ENCODE measurements at places on chromosomes 13 and 19. TPM values are rescaled to one million over a fixed set of nuclear protein-coding genes. Genes with fewer than 3 reads are reported as not detected.

DNA sequence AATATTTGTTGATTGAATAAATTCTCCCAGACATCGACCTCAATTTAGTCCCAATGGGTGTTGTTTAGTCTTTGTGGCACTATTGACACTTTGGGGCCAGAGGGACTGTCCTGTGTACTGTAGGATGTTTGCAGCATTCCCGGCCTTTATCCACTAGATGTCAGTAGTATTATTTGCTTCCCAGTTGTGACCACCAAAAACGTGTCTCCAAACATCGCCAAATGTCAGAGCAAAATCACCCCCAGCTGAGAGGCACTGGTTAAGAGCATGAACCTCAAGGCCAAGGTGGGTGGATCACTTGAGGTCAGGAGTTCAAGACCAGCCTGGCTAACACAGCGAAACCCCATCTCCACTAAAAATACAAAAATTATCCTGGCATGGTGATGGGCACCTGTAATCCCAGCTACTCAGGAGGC is 15.4 kb downstream of the NLRP12 start:
- H3K27ac ChIP-seq, result no peak overlapping the region
- H3K4me1 ChIP-seq, result no peaks in the 10 kb centered on the region
- no peak overlapping the region for H3K4me3 ChIP-seq
- no peak for DNase-seq
- no peaks in the 10 kb centered on the region for H3K27me3 ChIP-seq

DNA sequence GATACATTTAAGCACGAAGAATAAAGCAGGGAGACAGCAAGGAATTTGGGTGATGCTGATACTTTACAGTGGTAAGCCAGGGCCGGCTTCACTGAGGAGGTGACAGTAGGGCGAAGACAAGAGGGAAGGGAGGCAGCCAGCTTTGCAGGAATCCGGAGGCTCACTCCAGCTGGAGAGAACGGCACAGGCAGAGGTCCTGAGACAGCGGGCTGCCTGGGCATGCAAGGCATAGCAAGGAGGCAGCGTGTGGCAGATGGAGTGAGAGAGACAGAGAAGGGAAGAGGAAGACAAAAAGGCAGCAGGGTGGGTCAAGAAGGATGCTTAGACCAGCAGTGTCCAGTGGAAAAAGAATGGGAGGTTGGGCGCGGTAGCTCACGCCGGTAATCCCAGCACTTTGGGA is 83.2 kb upstream of the WASF3 start:
- H3K36me3 ChIP-seq, result no peaks in the 10 kb centered on the region
- no peak overlapping the region for H3K27ac ChIP-seq
- H3K4me3 ChIP-seq, result no peak overlapping the region
- peak; percentile 8 for DNase-seq
- no peaks in the 10 kb centered on the region for H3K27me3 ChIP-seq

GRCh38 chr19:7069904-7070226 is 362 bp downstream of the ZNF557 start:
- peak overlapping the region; percentile 92 for H3K4me3 ChIP-seq
- DNase-seq, result no peak
- peak overlapping the region; percentile 97 for H3K27ac ChIP-seq
- peaks cover 20% of the 10 kb centered on the region for H3K4me1 ChIP-seq
- H3K36me3 ChIP-seq, result peaks cover 41% of the 10 kb centered on the region
- H3K27me3 ChIP-seq, result no peaks in the 10 kb centered on the region

GRCh38 chr19:45767881-45768654 is 984 bp downstream of the SIX5 start:
- H3K4me3 ChIP-seq, result no peak overlapping the region
- H3K4me1 ChIP-seq, result peaks cover 23% of the 10 kb centered on the region
- peaks cover 25% of the 10 kb centered on the region for H3K27me3 ChIP-seq
- H3K27ac ChIP-seq, result no peak overlapping the region
- no peaks in the 10 kb centered on the region for H3K36me3 ChIP-seq
- DNase-seq, result no peak

DNA sequence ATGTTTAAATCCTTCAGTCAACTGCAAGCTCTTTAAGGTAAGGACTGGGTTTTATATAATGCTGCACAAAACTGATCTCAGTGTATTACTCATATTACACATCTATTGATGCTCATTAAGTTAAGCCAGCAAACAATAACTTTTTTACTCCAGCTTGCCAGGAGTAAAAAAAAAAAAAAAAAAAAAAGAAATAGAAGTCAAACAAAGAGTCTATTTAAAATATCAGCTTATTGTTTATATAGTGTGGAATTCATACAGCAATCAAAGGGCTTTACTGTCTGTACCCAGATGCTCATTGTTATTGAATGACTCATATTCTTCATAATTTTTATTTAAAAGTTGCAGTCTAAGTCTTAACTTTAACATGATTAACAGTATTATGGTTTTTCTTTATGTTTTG is 21.8 kb upstream of the KBTBD7 start:
- H3K27ac ChIP-seq, result no peak overlapping the region
- H3K4me3 ChIP-seq, result no peak overlapping the region
- H3K4me1 ChIP-seq, result no peaks in the 10 kb centered on the region
- DNase-seq, result no peak
- peaks cover 16% of the 10 kb centered on the region for H3K36me3 ChIP-seq

- no peaks in the 10 kb centered on the region for H3K4me1 ChIP-seq
- no peaks in the 10 kb centered on the region for H3K27me3 ChIP-seq
- DNase-seq, result no peak
- H3K27ac ChIP-seq, result no peak overlapping the region
- H3K4me3 ChIP-seq, result no peak overlapping the region
Observed at GRCh38 chr13:93859716-93860115, 619.8 kb downstream of the DCT start.

- H3K27ac ChIP-seq, result peak overlapping the region; percentile 26
- DNase-seq, result peak; percentile 59
- no peaks in the 10 kb centered on the region for H3K27me3 ChIP-seq
- no peak overlapping the region for H3K4me3 ChIP-seq
Observed at GRCh38 chr19:17209126-17210036, 5.8 kb upstream of the USE1 start.

The HNRNPA1L2 gene
- 10.4 TPM for total RNA-seq

GRCh38 chr19:13681509-13681908 is 82.8 kb upstream of the MRI1 start:
- peaks cover 2% of the 10 kb centered on the region for H3K27me3 ChIP-seq
- peaks cover 2% of the 10 kb centered on the region for H3K4me1 ChIP-seq
- peaks cover 4% of the 10 kb centered on the region for H3K36me3 ChIP-seq
- DNase-seq, result no peak
- H3K27ac ChIP-seq, result no peak overlapping the region

DNA sequence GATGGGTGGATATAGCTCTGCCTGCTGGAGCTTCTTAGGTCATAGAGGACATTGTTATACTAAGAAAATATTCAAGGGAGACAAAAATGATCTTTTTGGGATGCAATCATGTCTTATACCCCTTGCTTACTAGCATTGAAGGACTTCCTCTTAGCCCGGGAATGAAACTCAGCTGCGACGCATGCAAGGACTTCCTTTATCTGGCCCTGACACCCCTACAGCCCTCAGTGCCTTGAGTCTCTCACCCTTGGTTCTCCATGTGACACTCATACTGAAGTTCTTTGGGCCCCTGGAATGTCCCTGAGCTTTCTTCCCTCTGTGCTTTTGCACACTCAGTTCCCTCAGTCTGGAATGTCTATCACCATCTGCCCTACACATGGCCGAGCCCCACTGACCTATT is 72.5 kb upstream of the MTIF3 start:
- H3K4me3 ChIP-seq, result no peak overlapping the region
- H3K27ac ChIP-seq, result no peak overlapping the region

The TMEM143 gene
- 17.1 TPM for total RNA-seq

DNA sequence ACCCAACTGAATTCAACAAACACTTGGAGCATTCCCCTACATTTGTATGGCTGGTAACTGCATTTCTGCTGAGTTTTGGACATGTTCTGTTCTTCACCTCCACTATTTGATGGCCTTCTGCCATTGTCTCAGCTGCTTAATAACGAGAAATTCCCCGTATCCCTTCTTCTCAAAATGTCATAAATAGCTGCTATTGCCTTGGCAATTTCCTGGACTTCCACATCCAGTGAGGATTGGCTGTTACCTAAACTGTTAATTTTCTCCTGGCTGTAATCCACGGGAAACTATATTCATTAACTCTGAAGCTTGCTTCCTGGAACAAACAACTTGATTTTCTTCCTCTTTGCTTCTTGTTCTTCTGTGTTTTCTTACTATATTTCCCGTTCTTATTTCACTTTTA is 69.5 kb upstream of the TDRD3 start:
- no peak for DNase-seq
- no peaks in the 10 kb centered on the region for H3K36me3 ChIP-seq
- H3K27ac ChIP-seq, result no peak overlapping the region

The STARD13 gene
- not detected for total RNA-seq

DNA sequence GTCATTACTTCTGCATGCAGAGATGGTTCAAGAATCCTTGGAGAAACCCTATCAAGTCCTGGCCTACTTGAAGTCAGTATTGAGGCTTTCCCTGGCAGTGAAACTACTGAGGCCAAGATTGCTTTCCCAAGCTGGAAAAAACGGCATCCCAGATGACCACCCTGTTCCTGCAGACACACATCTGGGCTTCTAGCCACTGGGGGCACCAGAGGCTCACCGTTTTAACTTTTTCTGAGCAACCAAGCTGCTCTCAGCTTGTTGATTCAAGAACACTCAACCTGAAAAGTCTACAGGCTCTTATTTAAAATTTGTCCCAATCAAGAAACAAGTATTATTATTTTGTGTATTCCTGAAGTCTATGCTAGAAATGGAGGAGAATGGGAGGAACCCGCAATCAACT is 66.6 kb downstream of the SPRYD7 start:
- H3K4me1 ChIP-seq, result no peaks in the 10 kb centered on the region
- no peak overlapping the region for H3K27ac ChIP-seq
- no peak for DNase-seq
- peaks cover 4% of the 10 kb centered on the region for H3K27me3 ChIP-seq
- no peak overlapping the region for H3K4me3 ChIP-seq

The NCR1 gene
- total RNA-seq, result 0.26 TPM

The ZNF98 gene
- not detected for total RNA-seq

DNA sequence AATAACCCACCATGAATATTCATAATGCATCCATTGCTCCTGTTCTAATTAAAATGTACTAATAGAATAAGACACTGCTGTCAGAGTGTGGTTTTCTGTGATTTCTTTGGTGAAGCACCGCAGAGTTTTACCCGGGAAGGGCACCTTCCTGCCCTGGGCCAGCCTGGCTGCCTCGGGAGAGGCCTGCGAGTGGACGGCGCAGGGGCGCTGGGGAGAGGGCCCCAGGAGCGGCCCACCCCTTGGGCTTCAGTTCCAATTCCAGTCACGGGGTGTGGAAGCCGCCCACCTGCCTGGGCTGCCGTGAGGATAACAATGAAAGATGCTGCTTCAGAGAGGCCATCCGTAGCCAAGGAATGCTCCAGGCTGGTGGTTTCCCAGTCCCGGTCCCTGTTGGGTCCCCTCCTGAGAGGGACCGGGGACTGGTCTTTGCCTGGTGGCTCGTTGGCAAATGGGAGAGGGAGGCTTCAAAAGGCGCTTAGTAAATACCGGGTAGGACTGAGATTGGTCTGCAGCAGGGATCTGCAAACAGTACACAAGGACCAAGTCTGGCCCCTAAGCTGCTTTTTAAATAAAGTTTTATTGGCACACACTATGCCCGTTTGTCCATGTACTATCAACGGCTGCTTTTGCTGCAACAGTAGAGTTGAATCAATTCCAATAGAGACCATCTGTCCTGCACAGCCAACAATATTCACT is 18.0 kb downstream of the TCF3 start:
- no peak overlapping the region for H3K27ac ChIP-seq
- H3K4me1 ChIP-seq, result peaks cover 3% of the 10 kb centered on the region
- H3K27me3 ChIP-seq, result no peaks in the 10 kb centered on the region
- peaks cover 37% of the 10 kb centered on the region for H3K36me3 ChIP-seq
- no peak overlapping the region for H3K4me3 ChIP-seq

The ZNF101 gene
- total RNA-seq, result 74.2 TPM

DNA sequence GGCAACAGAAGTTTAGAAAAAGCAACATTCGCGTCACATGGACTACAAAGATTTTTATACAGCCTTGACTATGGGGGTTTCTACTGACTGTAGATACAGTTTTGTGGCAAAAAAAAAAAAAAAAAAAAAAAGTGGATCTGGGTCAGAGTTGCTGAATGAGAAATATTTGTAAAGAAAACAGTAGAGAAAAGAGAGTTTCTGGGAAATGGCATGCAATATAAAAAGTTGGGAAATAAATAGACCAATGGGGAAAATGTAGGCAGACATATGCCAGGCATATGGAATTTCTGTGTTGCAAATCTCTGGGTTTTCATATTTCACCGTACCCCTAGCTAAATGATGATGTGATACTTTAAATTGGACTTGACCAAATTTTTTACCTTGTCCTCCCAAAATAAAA is 315.3 kb downstream of the EFNB2 start:
- no peaks in the 10 kb centered on the region for H3K27me3 ChIP-seq
- H3K4me1 ChIP-seq, result no peaks in the 10 kb centered on the region
- DNase-seq, result no peak
- H3K27ac ChIP-seq, result no peak overlapping the region

DNA sequence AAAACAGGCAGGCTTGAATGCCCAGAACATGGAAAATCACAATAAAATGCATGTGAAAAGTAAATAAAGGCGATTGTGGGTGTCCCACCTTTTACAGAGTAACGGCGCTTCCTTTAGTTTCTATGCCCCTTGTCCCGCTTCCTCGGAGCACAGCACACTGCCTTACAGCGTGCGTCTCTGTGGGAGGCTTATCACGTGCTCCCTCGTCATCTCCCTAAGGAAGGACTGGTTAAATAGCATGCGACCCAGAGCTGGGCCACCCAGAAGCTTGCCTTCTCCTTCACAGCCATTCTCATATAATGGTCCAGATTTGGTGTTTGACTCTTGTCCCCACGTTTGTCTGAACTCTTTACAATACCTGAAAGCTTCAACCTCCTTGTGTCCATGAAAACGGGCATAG is 56.6 kb downstream of the LIG4 start:
- DNase-seq, result no peak
- H3K27ac ChIP-seq, result no peak overlapping the region
- peaks cover 3% of the 10 kb centered on the region for H3K27me3 ChIP-seq
- H3K36me3 ChIP-seq, result no peaks in the 10 kb centered on the region
- H3K4me1 ChIP-seq, result no peaks in the 10 kb centered on the region

DNA sequence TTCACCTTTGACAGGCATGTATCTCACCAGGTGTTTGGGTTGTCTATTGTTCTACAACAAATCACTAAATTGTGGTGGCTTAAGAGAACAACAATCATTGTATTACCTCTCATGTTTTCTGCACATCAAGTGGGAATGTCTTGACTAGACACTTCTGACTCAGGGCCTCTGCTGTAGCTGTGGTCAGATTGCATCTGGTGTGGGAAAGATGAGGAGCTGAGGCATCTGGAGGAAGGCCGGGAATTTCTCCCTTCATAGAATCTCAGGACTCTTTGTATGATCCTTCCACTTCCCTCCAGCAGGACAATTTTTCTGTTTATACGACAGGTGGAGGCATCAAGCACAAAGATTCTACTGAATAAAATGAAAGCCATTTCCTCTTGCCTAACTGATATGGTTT is 511.8 kb upstream of the NBEA start:
- H3K27me3 ChIP-seq, result no peaks in the 10 kb centered on the region
- no peaks in the 10 kb centered on the region for H3K4me1 ChIP-seq
- DNase-seq, result no peak
- no peak overlapping the region for H3K27ac ChIP-seq
- no peaks in the 10 kb centered on the region for H3K36me3 ChIP-seq

- H3K27ac ChIP-seq, result no peak overlapping the region
- H3K36me3 ChIP-seq, result peaks cover 2% of the 10 kb centered on the region
- peaks cover 13% of the 10 kb centered on the region for H3K27me3 ChIP-seq
- H3K4me3 ChIP-seq, result no peak overlapping the region
- H3K4me1 ChIP-seq, result peaks cover 3% of the 10 kb centered on the region
Observed at GRCh38 chr13:51541809-51542258, 42.4 kb upstream of the WDFY2 start.

GRCh38 chr19:24069905-24070657 is 16.9 kb upstream of the ZNF254 start:
- peaks cover 55% of the 10 kb centered on the region for H3K36me3 ChIP-seq
- H3K4me3 ChIP-seq, result no peak overlapping the region
- no peak overlapping the region for H3K27ac ChIP-seq
- H3K4me1 ChIP-seq, result no peaks in the 10 kb centered on the region
- no peak for DNase-seq

The SERPINE3 gene
- total RNA-seq, result not detected

The KLF1 gene
- total RNA-seq, result 0.21 TPM
